ENCODE measurements at places on chromosomes 6 and 20.
A peak's percentile ranks its signal among the peaks of the same experiment; 100 is the strongest.

DNA sequence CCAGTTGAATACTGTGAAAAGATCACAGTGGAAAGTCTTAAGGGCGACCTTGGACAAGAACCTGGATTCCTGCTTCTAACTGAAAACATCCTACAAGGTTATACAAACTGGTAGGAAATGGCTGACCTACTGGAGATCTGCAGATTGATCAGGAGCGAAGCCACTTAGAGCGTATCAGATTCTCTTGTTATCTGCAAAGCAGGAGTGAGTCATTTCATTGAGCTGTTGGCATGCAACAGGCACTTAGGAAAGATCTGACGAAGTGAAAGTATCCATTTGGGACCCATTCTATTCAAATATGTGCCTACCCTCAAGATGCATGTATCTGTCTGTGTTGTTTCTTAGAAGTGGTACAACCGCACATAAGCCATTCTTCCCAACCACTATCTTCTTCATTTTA is 131.2 kb upstream of the RIN2 start:
- no peak for DNase-seq

- no peak for DNase-seq
These were observed 94.9 kb downstream of the JARID2 start for GRCh38 chr6:15340775-15341174.

GRCh38 chr6:15949982-15950381 is 178.9 kb upstream of the MYLIP start:
- DNase-seq = no peak

GRCh38 chr6:111481836-111482187 is 1.2 kb downstream of the REV3L start:
- DNase-seq = no peak

GRCh38 chr6:57283106-57283505 is 34.3 kb upstream of the PRIM2 start:
- DNase-seq = no peak

DNA sequence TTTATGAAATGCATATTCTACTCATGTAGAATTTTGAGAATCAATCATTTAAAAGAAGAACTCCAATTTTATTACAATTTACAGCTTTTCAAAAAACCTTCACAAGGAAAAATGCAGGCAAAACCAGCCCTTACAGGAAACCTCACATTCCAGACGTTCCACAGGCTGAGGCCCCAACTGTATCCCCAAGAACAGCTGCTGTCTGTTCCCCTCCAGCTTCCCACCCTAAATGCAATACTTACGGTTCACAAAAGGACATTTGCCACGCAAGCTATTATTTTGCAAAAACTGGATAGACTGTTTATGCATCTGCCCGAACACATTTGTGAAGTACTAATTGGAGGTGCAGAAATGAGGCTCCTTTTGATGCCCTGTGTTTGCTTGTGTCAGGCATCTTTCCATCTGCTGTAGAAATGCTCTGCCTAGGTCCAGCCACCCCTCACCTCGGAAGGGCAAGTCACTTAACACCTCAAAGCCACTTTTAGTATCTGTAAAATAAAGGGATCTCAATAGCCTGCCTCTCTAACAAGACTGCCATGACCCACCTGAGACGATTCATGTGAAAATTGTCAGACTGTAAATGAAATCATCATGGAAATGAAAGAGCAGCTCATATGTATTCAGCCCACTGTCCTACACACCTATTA is 26.5 kb downstream of the PDE10A start:
- DNase-seq = peak; percentile 9

GRCh38 chr6:2034256-2034655 is 211.1 kb downstream of the GMDS start:
- no peak for DNase-seq

- no peak for DNase-seq
These were observed 5.5 kb upstream of the PKIB start for GRCh38 chr6:122604676-122605075.

DNA sequence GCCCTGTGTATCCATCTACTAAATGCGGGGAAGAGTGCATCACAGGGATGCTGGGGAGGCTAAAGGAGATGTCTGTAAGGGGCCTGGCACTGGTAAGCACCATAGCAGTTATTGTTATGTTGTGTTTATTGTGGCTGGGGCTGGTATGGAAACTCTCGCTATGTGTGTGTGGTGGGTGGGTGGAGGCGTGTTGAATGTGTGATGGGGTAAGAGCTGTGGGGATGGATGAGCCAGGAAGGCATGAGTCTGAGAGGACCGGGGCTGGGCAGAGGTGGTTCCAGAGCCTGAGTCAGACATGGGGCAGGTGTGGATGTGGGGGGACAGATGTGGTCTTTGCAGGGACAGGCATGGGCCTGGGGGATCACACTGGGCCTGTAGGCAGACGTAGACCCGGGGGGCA is 88.1 kb downstream of the GRM4 start:
- DNase-seq = no peak

Data from HTR-8/SVneo (cell line).